ENCODE measurements at places on chromosomes 5 and 9.
A peak's percentile ranks its signal among the peaks of the same experiment; 100 is the strongest.

DNA sequence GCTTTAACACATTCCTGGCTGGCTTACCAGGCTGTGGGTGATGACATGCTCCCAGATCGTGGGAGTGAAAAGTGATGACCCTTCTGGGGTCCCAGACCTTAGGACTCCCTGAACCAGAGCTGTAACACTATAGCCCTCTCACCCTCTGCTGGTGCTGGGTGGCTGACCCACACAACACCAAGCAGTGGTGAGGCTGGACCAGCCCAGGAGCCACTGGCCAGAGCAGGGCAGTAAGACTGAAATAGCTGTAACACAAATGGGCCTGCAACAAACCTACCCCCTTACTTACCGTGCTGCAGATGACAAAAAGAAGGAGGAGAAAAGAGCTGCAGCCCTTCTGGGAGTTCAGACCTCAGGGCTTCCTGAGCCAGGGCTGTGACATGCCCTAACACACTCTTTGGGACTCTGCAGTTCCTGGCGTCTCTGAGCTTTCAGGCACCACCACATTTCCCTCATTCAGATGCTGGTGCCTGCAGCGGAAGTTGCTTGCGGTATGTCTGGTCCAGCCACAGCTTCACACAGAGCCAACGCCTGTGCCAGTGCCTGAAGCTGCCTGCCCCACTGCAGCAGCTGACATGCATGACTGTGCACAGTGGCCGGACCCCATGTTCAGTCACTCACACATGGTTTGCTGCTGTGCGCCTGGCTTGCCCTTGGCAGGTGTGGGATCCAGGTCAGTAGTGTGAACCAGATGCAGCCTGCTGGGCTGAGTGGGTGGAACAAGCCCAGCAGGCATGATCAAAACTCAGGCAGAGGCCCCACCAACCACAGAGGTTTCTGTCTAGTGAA is 1247.4 kb downstream of the EFNA5 start:
- no peak for DNase-seq

DNA sequence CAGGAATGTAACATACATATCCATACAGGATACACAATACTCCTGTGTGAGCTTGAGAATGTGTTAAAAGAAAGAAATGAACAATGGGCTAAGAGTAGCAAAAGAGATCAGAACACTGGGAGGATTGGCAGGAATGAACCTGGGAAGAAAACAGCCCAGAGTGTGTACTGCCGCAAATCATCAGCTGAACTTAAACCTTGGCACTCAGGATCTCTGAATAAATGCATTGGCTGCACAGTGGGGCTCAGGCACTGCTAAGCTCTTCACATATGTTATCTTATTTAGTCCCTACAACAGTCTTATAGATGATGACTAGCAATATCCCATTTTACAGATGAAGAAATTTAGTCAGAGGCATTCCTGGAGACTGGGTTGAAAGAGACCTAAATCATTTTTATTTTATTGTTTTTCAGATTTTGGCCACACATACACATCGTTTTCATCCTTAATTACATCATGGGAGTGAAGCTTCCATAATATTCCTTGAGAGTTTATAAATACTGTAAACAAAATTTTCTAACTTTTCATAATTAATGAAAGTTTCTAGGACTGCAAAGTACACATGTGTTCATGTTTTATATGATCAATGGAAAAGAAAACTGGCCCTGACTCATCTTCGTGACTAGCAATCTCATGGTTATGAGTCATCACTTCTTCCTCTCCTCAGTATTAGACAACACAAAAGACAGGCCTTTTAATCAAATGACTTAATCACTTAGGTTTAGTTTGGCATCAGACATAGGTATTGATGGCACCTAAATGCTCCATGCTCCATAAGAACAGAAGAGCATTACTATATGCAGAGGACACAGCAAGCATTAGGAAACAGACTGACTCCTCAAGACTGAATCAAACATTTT is 59.2 kb downstream of the CDH18 start:
- DNase-seq: no peak

- no peak for DNase-seq
These were observed 3.1 kb downstream of the PTGES2 start for GRCh38 chr9:128124451-128124850.

GRCh38 chr9:136711751-136712689 is at the start of gene DIPK1B:
Gene DIPK1B (plus strand): TSS chr9:136712572. CDS start chr9:136712666, 94 bp downstream.
- DNase-seq: no peak

DNA sequence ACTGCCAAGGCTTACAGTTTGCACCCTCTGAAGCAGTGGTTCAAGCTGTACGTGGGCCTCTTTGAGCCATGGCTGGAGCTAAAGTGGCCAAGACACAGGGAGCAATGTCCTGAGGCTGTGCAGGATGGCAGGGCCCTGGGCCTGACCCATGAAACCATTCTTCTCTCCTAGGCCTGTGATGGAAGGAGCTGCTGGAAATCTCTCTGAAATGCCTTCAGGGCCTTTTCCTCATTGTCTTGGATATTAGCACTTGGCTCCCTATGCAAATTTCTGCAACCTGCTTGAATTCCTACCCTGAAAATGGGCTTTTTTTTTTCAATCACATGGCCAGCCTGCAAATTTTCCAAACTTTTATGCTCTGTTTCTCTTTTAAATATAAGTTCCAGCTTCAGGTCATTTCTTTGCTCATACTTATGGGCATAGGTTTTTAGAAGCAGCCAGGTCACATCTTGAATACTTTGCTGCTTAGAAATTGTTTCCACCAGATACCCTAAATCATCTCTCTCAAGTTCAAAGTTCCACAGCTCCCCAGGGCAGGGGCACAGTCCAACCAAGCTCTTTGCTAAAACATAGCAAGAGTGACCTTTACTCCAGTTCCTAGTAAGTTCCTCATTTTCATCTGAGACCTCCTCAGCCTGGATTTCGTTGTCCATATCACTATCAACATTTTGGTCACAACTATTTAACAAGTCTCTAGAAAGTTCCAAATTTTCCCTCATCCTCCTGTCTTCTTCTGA is 138.3 kb downstream of the OSTF1 start:
- no peak for DNase-seq

DNA sequence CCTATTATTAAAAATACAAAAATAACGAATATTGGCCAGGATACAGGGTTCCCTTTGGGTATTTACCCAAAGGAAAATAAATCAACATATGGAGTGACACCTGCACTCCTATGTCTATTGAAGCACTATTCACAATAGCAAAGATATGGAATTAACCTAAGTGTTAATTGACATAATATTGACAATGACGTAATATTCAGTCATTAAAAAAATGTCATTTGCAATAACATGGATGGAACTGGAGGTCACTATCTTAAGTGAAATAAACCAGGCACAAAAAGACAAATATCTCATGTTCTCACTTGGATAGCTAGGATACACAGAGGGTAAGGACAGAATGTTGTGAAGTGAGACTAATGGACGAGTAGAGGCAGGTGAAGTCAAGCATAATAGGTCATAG is 326.3 kb upstream of the PTGER4 start:
- no peak for DNase-seq

- DNase-seq: no peak
These were observed 160.4 kb downstream of the SIL1 start for GRCh38 chr5:139037732-139038131.

GRCh38 chr5:137758121-137758520 is 4.0 kb upstream of the HNRNPA0 start:
- no peak for DNase-seq

- peak; percentile 43 for DNase-seq
These were observed 883 bp upstream of the VAV2 start for GRCh38 chr9:133992780-133993634.

- DNase-seq: no peak
These were observed 155.7 kb downstream of the GLIS3 start for GRCh38 chr9:4143936-4144717.

DNA sequence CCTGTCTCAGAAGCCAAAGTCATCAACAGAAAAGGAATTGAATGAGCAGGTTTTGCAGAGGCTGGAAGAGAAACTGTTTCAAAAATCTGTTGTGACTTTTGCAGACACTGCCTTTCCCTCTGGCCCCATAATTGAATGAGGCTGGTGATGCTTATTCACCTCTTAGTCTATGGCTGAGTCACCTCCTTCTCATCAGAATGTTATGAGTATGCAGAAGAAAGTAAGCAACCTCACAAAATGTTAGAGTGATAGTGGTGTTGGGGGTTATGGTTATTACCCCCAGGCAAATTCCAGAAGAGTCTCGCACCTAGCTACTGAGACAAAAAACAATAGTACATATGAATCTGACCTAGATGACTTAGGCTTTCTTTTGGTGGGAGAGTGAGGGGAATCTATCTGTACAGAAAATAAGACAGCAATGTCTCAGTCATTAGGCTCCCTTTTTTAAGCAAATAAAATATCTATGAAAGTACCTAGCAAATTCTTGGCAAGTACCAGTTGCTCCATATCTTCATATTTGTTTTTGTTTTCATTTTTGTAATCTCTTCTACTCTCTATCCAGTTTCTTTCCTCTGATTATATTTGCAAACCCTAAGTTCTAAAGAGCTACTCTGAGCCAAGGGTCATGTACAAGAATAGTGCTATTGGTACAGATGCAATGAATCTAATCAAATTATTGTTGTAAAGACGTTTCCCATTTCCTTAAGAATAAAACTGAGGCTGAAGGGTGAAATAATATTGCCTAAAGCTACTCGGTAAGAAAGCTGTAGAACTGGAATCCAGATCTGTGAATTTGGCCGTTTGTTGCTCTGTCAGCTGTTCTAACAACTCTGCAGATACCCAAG is 498.1 kb upstream of the TNC start:
- no peak for DNase-seq

DNA sequence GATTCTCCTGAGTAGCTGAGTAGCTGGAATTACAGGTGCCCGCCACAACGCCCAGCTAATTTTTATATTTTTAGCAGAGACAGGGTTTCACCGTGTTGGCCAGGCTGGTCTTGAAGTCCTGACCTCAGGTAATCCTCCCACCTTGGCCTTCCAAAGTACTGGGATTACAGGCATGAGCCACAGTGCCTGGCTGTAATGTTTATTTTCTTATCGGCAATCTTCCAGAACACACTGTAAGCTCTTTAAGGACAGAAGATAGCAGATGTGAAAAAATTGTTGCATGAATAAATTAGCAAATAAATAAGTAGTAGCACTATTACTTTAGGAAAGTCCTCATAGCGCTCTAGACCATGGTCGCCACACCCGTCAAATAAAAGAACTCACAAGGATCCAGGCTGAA is 100.5 kb downstream of the ENC1 start:
- DNase-seq: no peak

- no peak for DNase-seq
These were observed 10.1 kb downstream of the PHF2 start for GRCh38 chr9:93586290-93587057.

DNA sequence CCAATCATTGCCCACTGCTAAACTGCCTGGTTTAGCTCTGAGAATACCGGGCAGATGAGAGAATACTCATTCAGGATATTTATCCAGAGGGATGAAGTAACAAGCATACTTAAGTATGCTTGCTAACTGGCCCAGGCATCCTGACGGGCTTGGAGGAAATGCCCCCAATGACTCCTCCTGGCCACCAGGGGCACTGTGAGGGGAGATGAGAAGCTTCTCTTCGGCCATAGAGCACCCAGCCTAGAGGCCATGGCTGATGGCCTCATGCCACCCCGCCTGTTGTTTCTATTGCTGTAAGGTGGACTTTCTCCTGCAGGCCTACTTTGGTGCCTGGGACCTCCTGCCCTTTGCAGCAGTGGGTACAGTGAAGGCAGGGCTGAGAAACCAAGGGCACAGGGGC is 134.5 kb upstream of the FSTL4 start:
- DNase-seq: peak; percentile 4

DNA sequence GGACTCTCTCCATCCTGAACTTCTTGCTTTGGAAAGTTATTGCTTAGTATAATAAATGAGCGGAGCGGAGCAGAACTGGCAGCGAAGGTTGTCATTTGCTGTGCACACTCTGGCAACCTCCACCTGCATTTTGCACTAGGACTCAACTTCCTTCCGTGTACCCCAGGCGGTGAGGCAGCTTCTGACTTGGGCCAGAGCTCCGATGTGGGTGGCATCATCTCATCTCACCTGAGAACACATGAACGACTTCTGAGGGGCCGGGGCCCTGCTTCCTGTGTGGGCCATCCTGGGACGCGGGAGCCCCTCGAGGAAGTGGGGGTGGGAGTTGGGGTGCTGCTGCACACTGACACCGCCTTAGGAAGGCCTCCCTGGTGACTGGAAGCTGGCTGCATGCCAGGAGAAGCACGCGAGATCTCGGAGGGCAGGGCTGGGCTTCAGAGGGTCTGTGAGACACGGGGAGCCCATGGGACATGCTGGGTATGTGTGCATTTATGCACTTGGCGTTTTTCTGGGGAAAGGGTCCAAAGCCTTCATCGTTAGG is 56.5 kb upstream of the COL5A1 start:
- no peak for DNase-seq

- no peak for DNase-seq
These were observed 53.2 kb downstream of the GALNT10 start for GRCh38 chr5:154243736-154244135.

DNA sequence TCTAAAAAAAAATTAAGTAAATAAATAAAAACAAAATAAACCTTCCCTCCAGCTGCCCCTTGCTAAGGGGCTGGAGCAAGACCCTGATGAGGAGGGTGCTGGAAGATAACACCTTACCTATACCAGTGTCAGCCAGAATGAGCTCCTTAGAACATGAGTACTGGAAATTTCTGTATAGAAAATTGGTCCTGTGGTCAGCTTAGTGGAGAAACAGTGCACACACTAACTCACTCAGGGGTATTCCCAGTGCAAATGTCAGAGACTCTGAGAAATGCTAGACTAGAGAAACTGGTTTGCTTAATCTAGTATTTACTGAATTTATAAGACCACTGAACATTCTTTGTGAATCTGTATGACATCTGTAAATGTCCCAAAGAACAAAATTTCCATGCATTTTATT is 62.1 kb upstream of the CTXN3 start:
- no peak for DNase-seq

- DNase-seq: no peak
These were observed 176.9 kb downstream of the EBF1 start for GRCh38 chr5:158922816-158923215.

- no peak for DNase-seq
These were observed 612.6 kb upstream of the ST8SIA4 start for GRCh38 chr5:101515721-101516120.

DNA sequence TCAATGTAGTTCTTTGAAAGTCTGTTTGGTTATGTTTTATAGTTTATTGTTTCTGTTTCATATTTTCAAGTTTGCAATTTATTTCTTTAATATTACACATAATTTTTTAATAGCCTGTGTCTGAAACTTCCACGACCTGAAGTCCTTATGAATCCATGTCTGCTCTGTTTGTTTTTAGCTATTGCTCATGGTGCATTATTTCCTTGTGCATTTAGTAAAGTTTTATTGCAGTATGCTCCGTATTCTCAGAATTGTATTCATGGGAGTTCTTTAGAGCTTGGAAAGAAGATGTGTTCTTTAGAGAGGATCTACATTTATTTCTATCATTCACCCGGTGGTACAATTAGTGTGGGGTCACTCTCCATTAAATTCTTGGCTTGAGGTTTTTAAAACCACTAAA is 133.2 kb upstream of the NFIB start:
- no peak for DNase-seq

- no peak for DNase-seq
These were observed 312.1 kb upstream of the TUSC1 start for GRCh38 chr9:25990376-25990775.

- no peak for DNase-seq
These were observed 32.1 kb downstream of the TNC start for GRCh38 chr9:115085773-115086377.
